ENCODE measurements at places on chromosomes 7 and 10.

- DNase-seq: no peak
Measured at GRCh38 chr10:5014936-5015335, 11.3 kb upstream of the AKR1C2 start.

- DNase-seq: no peak
Measured at GRCh38 chr10:103089493-103089892, 103.6 kb downstream of the NT5C2 start.

DNA sequence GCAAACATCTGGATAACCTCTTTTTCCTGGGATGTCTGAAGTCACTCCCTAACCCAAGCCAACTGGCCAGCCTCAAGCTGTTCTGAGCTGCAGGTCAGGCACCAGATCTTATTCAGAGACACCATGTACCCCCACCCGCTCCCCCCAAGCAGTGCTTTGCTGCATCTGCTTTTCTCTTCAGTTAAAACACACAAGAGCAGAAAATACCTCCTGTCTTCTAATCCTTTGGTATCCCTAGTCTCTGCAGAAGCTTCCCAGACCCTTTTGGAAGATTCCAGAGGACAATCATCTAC lies 3.0 kb downstream of the ZNF488 start:
- no peak for DNase-seq

- no peak for DNase-seq
Measured at GRCh38 chr10:112722758-112723157, 227.3 kb upstream of the TCF7L2 start.

Data from NCI-H2081 treated with DMSO at 0.1 percent for 48 hours (cell line).